ENCODE measurements at places on chromosomes 6 and 20.

GRCh38 chr6:164023535-164023934 lies 609.0 kb downstream of the QKI start:
- no peak for DNase-seq

GRCh38 chr20:19758501-19759331 lies 658 bp downstream of the RIN2 start:
- DNase-seq: no peak

GRCh38 chr6:85945459-85946185 lies 302.9 kb upstream of the SYNCRIP start:
- DNase-seq: no peak

DNA sequence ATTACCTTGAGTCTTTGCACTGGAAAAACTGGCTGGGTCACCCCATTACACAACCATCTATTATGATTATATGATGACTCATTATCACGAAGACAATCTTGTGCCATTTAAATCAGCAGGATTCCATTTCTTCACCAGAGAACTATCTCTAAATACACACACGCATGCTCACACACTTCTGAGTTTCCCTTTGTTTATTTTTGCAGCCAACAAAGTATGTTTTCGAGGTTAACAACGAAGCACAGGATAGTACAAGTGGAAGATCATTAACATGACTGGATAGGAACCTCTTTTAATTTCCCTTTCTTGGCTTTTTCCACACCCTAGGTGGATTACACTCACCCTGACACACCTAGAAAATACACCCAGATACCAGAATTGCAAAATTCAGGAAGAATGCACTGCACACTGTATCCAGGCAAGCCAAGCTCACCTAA lies 18.9 kb downstream of the PERP start:
- peak; percentile 72 for DNase-seq

DNA sequence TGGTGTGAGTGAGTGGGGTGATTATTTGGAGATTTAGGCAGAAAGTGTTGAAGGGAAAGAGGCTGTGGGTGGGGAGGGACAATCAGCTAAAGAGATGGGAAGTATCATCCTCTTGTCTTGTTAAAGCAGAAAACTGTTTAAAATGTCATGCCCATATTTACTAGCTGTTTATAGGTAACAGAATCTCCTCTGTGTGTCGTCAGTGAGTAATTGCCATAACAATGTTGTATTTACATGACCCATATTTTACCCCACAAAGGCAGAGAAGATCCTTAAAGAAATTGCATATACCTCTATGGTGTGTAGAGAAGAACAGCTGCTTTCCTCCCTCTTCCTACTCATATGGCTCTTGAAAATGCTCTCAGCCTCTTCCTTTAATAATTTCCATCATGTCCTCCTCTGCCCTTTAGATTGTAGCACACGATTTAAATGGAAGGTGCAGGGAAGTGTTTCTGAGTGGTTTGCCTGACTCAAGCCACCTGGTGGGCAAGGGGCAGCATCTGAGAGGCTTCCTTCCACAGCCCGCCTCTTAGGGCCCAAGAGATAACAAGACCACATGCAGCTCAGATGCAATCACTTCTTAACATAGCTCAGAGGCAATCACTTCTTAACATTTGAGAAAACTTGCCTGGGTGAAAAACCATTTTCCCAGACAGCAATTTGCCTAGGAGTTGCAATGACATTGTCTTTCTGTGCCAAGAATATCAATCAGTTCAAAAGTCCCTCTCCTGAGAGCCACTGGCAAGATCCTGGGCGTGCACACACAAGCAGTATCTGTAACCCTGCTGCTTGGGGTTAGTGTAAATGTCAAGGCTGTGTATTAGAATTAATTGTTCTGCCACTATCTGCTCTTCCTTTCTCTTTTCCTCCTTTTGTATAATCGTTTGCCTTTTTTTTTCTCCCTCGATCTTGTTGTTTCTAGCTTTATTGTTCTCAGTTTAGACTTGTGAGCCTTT lies 44.1 kb upstream of the EDN1 start:
- DNase-seq: no peak

DNA sequence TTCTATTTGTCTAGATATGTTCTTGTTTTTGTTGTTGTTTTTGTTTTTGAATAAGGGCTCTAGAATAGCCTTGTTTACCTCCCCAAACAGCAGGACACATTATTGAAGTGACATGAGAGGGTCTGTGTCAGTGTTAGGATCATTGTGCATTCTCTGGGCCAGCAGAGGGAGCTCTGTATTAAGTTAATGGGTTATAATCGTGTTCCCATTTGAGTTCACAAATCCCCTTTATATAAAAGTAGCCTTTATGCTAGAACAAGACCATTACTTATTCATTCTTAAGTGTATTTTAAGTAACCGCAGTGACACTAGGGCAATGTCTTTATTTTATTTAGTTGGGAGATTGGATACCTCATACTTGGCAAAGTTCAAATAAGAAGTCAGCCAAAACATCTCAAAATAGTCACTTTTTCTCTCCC lies 44.8 kb downstream of the STK4 start:
- DNase-seq: peak; percentile 62

DNA sequence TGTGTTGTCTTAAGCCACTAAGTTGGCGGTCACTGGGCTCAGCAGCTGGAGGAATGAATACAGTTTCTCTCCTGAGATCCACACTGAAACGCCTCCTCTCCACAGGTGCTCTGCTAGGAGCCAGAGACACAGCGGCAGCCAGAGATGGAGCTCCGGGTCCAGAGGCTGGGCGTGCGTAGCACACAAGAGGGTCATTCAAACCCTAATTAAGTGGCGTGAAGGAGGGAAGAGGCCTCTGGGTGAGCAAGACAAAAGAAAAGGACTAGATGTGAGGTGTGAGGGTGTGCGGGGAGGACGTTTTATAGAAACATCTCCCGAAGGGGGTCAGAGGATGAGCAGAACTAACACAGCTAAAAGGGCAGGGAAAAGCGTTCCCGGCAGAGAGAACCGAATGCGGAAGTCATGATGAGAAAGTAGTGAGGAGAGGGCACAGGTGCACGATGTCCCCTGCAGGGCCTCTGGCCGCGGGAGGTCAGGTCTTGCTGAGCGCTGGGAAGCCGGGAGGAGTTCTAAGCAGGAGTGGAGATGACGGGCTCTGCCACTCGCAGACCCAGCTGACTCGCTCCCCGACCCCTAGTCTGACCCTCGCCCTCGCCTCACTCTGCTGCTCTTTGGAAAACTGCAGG lies 54.4 kb downstream of the BMP7 start:
- DNase-seq: no peak

DNA sequence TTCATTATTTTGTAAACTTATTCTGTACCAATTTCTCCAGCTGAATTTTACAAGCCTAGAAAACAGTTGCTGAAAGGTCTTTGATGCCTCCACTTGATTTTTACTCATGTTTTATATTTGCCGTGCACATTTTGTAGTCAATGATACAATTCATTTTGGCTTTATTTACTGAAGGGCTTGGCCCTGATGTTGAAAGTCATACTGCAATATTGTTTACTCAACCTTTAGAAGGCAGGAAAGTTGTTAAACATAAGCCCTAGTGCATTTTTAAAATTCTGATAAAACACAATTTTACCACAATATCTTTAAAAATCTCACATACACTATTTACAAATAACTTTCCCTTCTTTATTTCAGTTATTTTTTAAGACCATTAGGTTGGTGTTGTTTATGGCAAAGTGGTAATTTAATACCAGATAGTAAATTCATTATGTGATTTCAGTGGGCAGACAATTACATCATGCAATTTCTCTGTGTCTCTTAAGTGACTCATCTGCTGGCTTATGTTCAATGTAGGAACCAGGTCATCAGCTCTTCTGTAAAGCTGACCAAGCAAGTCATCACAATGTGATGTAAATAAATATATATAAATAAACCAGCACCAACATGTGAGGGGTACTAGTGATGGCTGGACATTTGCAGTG lies 121.1 kb upstream of the SLC35B3 start:
- peak; percentile 63 for DNase-seq

DNA sequence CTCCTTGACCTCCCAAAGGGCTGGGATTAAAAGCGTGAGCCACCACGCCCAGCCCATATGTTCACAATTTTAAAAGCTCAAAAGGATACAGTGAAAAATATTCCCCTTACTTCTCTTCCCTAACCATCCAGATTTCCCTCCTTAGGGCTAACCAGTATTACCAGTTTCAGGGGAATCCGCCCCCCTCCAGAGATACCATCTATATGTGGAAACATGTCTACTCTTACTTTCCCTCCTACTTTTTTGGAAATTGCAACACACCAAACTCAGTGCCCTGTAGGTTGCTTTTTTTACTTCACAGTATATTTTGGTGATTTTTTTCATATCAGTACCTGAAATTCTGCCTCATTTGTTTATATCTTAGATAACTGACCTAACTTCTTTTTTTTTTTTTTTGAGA lies 6.9 kb upstream of the RPL10A start:
- no peak for DNase-seq

DNA sequence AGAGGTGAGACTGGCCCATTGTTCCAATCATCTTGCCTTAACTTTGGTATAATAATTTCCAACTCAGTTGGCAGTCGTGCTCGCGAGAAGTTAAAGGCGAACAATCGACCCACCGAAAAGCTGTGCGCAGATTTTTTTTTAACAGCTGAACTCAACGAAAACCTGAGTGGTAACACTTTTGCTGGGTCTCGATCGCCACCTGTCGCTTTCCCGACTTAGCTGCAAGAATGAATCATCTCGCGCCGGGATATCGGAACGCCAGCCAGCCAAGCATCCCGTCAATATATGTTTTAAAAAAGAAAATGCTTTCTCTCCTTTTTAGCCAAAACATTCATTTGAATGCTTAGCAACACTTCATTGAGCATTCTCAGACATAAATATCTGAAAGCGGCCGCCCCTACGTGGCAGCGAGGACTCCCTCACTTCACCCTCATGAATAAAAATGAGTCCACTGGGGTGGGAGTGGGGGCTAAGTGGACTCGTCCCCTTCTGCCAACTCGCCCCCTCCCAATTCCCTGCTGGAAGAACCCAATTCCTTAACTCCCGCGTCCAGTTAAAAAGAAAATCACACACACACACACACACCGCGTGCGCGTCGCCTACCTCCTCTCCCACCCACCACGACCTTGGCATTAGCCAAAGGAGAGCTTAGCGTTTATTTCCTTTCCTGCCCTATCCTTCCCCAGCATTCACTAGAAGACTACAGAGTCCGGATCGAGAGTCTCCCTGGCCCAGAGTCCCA lies 1.5 kb downstream of the COL12A1 start:
- peak; percentile 96 for DNase-seq

DNA sequence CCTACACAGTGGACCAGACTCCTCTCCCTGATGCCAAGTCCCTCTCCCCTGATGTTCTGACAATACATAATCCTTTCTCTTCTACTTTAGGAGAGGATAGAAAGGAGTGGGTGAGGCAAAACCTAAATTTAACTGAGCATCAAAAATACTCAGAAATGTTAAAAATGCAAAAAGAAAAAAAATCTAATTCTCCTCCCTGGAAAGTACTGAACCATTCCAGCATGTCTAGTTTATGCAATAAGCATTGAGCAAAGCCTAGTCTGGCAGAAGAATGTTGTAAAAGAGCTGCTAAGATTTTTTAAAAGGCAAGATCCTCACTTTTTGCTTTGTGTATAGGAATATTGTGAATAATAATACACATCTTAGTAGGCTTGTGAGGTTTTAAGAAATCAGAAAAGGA lies 116.6 kb upstream of the STXBP5 start:
- no peak for DNase-seq

- no peak for DNase-seq
Measured at GRCh38 chr6:44475417-44475778, 87.9 kb downstream of the CDC5L start.

DNA sequence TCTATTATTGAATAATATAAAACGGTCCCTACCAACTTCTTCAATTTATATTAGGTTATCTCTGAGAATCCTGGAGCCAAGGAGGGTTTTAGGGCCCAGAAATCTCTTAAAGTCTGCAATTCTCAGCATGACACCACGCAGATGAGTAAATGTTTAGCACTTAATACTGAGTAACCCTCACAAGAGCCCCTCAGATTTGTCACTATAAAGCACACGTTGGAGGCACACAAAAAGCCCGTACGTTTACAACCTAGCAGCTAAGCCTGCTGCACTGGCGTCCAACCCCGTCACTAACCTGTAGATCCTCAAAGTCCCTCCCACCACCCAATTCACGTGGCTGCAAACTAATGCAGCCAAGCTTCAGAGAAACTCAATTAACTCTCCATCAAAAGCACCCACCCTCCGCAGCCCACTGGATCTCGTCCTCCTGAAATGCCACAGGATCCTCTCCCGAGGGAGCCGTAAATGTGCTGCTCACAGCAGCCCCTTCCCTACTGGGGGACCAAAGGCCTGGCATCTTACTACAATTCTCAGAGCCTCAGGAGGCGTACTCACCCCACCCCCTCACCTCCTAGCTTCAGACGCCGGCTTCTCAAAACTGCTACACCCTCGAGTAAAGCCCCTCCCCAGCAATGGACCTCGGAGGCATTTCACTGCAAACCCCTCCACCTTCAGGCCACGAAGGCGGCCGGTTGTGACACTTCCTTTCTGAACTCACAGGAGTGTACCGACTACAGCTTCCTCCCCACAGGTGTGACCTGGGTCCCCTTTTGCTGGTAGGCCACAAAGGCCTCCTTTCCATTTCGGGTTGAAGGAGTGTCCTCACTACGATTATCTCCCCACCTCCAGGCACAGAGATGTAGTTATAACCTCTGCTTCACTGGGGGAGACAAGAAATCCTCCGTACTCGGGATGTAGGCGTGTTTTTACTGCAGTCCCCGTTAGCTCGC lies 909 bp downstream of the CPNE1 start:
- DNase-seq: no peak

- DNase-seq: no peak
Measured at GRCh38 chr20:35661053-35661452, 3.6 kb downstream of the CPNE1 start.

GRCh38 chr20:8223091-8223870 lies 91.2 kb downstream of the PLCB1 start:
- DNase-seq: peak; percentile 73

GRCh38 chr6:140156131-140156530 lies 781.7 kb upstream of the CITED2 start:
- DNase-seq: no peak

DNA sequence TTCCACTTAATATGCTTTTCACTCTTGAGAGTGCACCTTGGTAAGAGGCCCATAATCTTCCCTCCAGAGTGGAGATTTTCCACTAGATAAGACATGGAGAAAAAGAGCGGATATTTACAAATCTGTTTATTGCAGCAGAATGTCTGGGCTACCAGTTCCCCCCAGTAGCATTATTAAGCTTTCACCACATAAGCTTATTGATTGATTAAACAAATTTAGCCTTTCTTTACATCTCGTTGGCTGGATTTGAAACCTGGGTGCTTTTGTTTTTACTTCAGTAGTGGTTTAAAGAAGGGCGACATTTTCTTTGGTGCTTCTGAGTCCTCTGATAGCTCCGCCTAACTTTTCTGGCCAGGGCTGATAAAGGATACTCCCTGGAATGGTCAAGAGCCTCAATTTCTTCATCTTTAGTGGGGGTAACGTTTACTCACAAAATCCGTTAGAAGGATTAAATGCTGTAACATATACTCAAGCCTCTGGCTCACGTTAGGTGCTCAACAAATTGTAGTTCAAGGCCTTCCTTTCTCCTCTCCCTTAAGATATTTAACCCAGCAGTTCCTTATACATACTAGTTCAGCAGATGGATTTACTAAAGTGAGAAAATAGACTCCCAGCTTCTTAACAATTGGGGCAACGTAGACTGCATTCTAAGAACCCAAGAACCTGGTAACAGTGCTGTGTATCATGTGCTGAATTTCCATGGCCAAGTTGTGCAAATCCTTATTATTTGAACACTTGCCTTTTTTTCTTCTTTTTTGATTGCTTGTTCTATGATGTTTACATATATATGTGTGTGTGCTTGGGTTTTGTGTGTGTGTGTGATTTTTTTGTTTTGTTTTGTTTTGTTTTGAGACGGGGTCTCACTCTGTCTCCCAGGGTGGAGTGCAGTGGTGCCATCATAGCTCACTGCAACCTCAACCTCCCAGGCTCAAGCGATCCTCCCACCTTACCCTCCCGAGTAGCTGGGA lies 91.4 kb downstream of the RREB1 start:
- no peak for DNase-seq
